ENCODE measurements at places on chromosomes 13 and 19.

- DNase-seq = no peak
These were observed 823.5 kb downstream of the GPC5 start for GRCh38 chr13:92221916-92222315.

- DNase-seq = no peak
These were observed 69.0 kb downstream of the GGACT start for GRCh38 chr13:100519626-100520025.

GRCh38 chr19:14654786-14655560 is 19.7 kb downstream of the ADGRE3 start:
- no peak for DNase-seq

DNA sequence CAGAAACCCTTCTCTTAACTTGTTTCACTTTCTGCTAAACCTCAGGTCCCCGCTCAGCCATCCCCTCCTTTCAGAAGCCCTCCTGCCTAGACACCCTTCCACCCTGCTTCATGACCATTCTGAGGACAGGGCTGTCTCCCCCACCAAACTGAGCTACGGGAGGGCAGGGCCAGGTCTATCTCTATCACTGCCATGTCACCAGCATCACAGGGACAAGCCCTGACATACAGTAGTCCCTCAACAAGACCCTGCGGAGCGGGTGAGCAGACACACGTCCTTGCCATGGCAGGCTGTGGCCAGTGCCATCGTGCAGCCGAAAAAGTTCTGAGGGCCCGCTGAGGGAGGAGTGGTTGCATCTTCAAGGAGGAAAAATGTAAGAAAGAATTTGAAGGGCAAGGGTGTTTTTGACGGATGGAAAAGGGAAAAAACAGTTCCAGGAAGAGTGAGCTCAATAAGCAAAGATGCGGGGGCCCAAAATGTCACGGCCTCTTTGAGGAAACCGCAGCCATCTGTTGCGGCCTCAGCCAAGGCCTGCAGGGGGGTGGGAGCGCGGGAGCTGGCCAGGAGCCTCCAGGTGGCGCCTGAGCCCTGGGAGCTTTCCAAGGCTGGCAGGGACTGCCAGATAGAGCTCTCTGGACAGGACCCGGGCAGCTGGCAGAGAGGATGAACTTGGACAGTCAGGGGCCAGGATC is 8.1 kb downstream of the PTGIR start:
- DNase-seq = no peak

DNA sequence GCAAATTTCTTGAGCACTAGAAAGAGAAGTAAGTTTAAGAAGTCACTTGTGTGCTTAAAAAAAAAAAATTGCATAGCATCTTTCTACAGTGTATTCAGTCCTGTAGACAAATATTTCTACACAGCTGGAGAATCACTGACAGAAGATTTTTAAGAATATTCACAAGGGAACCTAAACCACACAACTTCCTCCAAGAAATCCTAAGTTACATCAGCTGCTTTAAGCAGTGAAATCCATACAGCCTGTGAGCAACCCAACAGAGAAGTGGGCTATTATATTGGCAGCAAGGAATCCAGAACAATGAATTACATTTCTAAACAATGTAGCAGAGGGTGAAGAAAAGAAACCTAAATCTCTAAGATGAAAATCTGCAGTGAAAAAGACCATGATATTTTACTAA is 1.5 kb downstream of the DOCK9 start:
- DNase-seq = no peak

- DNase-seq = peak; percentile 28
These were observed 5.8 kb upstream of the JUNB start for GRCh38 chr19:12785431-12786031.

Data from mucosa of gallbladder (tissue), 1 donor.